Sigmoid colon (tissue), 7 donors: ENCODE measurements at places on chromosomes 1 and 21. TPM values are rescaled to one million over a fixed set of nuclear protein-coding genes. Genes with fewer than 3 reads are reported as not detected.

The AADACL4 gene
- total RNA-seq, result not detected

DNA sequence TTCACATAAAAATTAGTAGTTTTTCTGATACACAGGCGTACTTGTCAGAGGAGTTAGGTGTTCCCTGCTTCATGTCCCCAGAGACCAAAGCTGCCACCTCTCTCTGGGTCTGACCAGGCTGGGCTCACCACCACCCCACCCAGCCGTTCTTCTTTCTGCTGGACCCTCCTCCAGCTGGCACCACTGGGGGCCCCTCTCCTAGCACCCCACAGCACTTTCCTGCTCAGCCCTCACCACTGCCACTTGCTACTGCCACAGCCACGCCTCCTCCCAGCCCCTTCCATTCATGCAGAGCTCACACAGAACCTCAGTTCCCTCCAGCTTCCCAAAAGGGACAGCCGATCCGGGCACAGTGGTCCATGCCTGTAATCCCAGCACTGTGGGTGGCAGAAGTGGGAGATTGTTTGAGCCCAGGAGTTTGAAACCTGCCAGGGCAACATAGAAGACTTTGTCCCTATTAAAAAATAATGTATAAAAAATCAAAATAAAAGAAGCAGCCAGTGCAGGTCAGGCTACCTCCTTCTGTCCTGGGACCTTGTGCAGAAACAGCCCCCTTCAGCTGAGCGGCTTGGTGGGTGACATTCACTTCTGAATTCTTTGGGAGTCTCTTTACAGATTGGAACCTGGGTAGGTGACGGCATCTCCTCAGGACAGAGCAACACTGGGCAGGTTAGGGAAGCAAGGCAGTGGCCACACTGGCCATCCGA is 208.3 kb downstream of the TOMM20 start:
- DNase-seq, result peak; percentile 56

GRCh38 chr1:23184212-23184934 is 15.7 kb upstream of the LUZP1 start:
- no peak for DNase-seq

The NBPF4 gene
- total RNA-seq, result not detected

DNA sequence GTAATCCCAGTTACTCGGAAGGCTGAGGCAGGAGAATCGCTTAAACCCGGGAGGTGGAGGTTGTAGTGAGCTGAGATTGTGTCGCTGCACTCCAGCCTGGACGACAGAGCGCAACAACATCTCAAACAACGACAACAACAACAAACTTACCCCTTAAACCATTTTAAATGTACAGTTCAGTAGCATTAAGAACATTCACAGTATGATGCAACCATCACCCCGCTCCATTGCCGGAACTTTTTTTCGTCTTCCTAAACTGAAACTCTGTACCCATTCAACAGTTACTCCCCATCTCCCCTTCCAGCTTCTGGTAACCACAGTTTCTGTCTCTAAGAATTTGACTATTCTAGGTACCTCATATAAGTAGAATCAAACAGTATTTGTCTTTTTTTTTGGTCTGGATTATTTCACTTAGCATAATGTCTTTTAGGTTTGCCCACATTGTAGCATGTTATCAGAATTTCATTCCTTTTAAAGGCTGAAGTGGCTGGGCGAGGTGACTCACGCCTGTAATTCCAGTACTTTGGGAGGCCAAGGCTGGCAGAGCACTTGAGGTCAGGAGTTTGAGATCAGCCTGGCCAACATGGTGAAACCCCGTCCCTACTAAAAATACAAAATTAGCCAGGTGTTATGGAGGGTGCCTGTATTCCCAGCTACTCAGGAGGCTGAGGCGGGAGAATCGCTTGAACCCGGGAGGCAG is 19.6 kb downstream of the CA6 start:
- DNase-seq, result no peak
